SK-N-DZ (cell line): ENCODE measurements at places on chromosomes 16 and 17.

- DNase-seq: no peak
Measured at GRCh38 chr16:54359081-54359480, 72.5 kb upstream of the IRX3 start.

DNA sequence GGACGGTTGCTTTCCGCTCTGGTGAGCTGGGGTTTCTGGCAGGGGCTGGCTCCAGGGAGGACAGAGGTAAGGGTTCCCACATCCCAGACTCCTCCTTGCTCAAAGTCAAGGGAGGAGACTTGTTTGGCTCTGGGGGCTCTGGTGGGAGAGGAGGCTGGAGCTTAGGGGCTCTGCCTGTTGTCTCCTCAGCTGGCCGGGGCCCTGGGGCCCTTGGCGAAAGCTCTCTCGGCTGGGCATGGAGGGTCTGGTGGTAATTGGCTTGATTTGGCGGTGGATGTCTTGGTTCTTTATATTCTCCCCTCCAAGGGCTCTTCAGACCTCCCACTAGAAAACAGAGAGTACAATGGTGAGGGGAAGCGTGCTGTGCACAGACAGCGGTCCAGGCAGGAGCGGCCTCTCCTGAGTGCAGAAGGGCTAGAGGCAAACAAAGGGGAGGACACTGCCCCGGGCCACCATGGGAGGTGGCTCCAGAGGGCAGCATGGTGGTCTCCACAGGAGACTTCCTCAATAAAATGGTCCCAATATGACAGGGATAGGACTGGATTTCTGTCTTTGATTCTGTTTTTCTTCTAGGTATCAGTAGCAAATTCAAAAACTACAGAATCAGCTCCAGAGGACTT, 5.7 kb upstream of the SPATA32 start:
- DNase-seq: no peak

DNA sequence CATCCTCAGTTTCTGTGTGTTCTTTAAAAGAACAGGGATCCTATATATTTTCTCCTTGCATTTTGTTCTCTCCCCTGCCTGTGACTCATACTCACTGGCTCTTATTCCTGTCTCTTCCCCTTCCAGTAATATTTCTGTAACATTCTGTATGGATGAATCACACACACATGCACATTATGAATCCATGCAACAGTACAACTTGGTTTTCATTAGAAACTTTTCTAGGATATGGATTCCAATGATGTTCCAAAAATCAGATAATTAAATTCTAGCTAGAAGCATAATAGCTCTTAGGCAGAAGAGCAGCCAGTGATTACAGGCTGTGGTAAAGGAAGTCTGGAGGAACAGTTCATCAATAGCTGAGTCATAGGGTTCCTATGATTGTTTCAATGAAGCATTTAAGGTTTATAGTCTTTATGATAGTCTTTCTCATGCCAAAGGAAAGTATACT, 119.6 kb upstream of the PMFBP1 start:
- no peak for DNase-seq

- no peak for DNase-seq
Measured at GRCh38 chr17:67139784-67140665, 95.7 kb downstream of the CACNG1 start.

DNA sequence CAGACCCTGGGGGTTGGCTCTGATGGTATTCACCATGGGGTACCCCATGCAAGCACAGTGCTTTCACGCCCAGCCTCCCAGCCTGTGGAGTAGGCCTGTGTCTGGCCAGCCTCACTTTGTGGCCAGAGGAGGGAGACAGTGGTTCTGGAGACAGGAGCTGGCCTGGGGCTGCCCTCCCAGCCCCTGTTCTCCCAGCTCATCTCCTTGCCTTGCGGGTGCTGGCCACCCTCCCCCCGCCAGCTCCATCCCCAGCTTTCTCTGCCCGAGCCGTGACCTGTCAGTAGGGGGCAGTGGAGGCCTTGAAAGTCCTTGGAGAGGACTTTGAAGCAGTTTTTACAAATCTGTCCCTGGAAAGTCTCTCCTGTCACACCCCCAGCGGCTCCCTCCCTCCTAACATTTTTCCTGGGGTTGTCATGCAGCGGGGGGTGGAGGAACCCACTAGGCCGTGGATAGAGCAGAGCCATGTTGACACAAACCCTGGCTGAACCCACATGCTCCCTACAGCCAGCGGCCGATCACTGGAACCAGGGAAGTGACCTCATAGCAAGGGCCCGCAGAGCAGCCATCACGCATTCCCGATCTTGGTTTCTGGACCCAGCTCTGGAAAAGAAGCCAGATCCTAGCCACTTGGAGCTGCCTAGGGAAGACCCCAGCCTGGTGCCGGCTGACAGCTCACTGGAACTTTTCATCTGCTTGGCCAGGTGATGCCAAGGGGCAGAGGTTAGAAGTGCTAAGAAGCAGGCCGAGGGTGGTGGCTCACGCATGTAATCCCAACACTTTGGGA, 289.4 kb downstream of the SEC14L1 start:
- DNase-seq: peak; percentile 93

GRCh38 chr17:17999364-18000029, 26.8 kb downstream of the DRC3 start:
- peak; percentile 52 for DNase-seq

DNA sequence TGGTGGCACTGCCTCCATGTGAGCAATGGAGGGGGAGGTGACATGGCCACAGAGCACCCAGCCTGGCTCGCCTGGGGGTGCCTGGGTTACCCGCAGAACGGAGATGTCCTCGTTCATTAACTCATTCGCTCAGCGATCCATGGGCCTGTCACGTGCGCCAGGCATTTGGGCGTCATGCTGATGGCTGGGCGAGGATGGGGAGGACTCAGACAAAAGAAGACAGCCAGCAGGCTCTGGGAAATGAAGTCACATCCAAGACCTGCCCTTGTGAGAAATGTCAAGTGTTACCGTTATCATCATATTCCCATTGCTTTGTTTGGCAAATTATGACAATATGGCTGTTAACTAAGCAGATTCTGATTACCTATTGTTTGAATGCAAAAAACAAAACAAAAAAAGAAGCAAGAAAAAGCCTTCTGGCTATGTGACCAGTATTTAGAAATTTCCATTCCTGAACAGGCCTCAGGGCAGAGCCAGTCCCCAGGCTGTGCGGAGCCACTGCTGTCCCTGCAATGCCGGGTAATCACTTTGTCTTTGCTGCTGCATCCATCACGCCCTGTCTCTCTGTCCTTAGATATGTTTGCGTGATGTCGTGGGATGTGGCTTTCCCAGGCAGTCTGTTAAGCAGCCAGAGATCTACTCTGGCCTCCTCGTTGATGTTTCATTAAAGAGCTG, 57.9 kb downstream of the CMIP start:
- DNase-seq: no peak

DNA sequence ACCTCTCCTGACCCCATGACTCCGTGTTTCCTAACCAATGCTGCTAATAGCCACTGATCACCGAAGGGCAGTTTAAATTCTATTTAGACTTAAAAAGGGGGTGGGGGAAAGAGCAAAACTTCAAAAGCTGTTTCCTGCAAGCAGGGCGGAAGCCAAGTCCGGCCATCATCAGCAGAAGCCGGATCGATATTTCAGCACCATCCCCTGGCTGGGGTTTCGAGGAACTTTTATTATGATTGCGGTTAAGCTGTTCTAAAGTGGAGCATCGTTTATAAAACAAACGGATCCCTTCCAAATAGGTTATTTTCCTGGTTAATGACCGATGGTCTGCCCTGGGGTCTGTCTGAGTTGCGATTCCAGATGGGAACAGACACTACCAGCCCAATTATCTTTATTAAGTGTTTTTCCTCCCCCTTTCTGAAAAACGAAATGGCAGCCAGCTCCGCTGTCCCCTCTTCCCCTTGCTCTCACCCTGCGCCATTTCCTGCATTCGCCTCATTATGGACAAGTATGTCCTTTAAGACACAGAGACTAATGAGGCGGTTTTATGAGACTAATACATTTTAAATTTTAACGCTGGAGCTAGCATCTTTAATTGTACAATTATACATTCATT, 76.1 kb upstream of the IRX3 start:
- no peak for DNase-seq

GRCh38 chr16:26295625-26296304, 604.0 kb downstream of the HS3ST4 start:
- no peak for DNase-seq

- no peak for DNase-seq
Measured at GRCh38 chr17:76383546-76384221, 725 bp upstream of the SPHK1 start.
